ENCODE measurements at places on chromosomes 5 and 9. TPM values are rescaled to one million over a fixed set of nuclear protein-coding genes. Genes with fewer than 3 reads are reported as not detected.

DNA sequence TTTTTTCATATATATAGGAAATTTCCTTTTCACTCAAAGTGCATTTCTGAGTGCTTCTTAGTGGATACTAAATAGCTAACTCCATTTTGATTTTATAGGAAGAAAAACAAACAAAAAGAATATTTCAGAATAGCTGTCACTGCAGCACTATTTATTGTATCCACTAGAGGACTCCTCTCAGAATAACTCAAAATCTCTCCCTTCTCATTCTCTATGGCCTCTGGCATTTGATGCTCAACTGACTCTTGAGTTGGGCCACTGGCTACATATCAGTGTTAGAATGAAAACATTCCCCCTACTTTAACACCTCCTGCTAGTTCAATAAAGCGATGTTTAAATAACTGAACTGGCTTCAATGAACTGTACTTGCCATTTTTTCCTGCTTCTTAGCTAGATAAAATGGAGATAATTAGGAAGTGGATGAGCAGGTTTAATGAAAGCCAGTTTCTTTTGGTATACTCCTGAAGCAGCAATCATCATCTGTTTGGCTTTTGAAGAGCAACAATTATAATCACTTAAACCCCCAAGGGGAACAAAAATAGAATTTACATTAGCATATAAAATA is 16.6 kb upstream of the ELAVL2 start:
- H3K27ac ChIP-seq = no peak overlapping the region
- no peak overlapping the region for H3K4me3 ChIP-seq
- H3K27me3 ChIP-seq = peaks cover 8% of the 10 kb centered on the region

DNA sequence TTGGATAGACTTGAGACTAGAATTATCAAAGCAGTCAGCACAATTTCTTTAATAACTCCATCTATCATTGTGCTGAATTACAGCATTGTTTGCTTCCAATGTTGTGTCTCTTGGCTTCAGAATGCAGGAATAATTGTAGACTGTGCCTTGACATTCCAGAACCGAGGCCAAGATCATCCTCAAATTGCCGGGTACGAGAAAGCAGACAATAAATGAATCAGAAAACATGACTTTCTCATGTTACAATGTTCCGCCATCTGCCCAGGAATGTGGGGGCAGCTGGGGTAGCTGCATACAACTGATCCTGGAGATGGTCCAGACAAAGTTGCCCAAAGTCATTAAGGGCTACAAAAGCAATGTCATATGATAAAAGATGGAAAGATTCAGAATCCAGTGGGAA is 206.2 kb upstream of the SGCD start:
- no peak overlapping the region for H3K27ac ChIP-seq
- no peaks in the 10 kb centered on the region for H3K4me1 ChIP-seq
- no peaks in the 10 kb centered on the region for H3K36me3 ChIP-seq
- H3K27me3 ChIP-seq = no peaks in the 10 kb centered on the region

GRCh38 chr9:22913026-22913425 is 466.4 kb downstream of the DMRTA1 start:
- no peak for DNase-seq
- H3K27ac ChIP-seq = no peak overlapping the region
- no peaks in the 10 kb centered on the region for H3K27me3 ChIP-seq
- no peaks in the 10 kb centered on the region for H3K4me1 ChIP-seq
- H3K4me3 ChIP-seq = no peak overlapping the region

- no peak for DNase-seq
- H3K27me3 ChIP-seq = no peaks in the 10 kb centered on the region
- H3K4me1 ChIP-seq = no peaks in the 10 kb centered on the region
- H3K4me3 ChIP-seq = no peak overlapping the region
- H3K27ac ChIP-seq = no peak overlapping the region
- H3K36me3 ChIP-seq = no peaks in the 10 kb centered on the region
These were observed 902.3 kb upstream of the DMAC1 start for GRCh38 chr9:8701904-8702303.

DNA sequence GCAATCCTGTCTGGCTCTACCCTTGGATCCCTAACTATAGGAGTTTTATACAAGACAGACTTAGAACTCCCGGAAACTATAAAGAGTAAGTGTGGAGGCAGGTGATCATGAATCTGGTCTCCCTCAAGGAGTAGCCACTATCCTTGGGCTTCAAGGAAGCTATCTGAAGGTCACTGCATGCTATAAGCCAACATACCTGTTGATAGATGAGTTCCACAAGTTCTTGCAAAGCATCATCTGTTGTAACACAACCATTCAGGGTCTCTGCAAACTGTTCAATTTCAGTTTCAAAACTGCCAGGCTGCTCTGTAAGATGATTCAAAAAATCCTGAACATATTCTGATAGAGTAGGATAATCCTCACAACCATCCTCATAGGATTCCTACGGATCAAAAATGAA is 9.3 kb downstream of the PAIP1 start:
- no peaks in the 10 kb centered on the region for H3K4me1 ChIP-seq
- H3K27me3 ChIP-seq = no peaks in the 10 kb centered on the region
- peaks cover 91% of the 10 kb centered on the region for H3K36me3 ChIP-seq
- no peak overlapping the region for H3K27ac ChIP-seq
- no peak overlapping the region for H3K4me3 ChIP-seq
- DNase-seq = no peak

DNA sequence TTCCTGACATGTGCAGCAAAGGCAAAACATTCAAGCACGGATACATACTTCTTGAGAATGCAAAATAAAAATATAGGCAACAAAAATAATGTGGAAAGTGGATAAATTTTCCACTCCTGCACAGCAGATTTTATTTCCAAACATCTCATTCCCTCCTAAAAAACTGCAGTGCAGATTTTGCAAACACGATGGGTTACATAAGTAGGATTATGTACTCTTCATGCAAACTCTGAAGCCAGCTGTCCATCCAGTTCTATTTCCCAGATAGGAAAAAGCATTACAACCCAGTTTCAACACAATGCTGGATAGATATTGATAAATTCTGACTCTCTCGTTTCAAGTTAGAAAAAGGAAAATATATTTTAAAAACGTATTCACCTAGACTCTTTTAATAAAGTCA is 52.7 kb upstream of the CCNG1 start:
- H3K4me3 ChIP-seq = no peak overlapping the region
- no peaks in the 10 kb centered on the region for H3K27me3 ChIP-seq
- H3K4me1 ChIP-seq = peaks cover 14% of the 10 kb centered on the region
- no peaks in the 10 kb centered on the region for H3K36me3 ChIP-seq
- no peak overlapping the region for H3K27ac ChIP-seq
- DNase-seq = no peak

DNA sequence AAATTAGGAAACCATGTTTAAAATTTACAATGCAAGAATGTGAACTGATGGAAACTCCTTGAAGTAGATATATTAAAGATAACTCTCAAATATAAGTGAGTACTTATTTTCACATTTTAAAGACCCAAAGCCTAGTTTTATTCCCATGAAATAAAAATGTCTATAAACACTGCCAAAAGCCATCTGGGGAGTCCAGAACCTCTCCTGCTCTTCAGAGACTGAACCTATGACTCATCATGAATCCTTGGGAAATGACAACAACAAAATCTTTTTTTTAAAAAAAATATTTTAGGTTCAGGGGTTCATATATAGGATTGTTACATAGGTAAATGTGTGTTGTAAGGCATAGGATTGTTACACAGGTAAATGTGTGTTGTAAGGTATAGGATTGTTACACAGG is 33.8 kb upstream of the FYB1 start:
- no peaks in the 10 kb centered on the region for H3K36me3 ChIP-seq
- H3K27ac ChIP-seq = no peak overlapping the region
- H3K4me3 ChIP-seq = no peak overlapping the region
- H3K4me1 ChIP-seq = no peaks in the 10 kb centered on the region

GRCh38 chr5:125575891-125576505 is 829.6 kb upstream of the ZNF608 start:
- no peaks in the 10 kb centered on the region for H3K36me3 ChIP-seq
- H3K27me3 ChIP-seq = no peaks in the 10 kb centered on the region
- H3K4me3 ChIP-seq = no peak overlapping the region
- H3K27ac ChIP-seq = peak overlapping the region; percentile 33

DNA sequence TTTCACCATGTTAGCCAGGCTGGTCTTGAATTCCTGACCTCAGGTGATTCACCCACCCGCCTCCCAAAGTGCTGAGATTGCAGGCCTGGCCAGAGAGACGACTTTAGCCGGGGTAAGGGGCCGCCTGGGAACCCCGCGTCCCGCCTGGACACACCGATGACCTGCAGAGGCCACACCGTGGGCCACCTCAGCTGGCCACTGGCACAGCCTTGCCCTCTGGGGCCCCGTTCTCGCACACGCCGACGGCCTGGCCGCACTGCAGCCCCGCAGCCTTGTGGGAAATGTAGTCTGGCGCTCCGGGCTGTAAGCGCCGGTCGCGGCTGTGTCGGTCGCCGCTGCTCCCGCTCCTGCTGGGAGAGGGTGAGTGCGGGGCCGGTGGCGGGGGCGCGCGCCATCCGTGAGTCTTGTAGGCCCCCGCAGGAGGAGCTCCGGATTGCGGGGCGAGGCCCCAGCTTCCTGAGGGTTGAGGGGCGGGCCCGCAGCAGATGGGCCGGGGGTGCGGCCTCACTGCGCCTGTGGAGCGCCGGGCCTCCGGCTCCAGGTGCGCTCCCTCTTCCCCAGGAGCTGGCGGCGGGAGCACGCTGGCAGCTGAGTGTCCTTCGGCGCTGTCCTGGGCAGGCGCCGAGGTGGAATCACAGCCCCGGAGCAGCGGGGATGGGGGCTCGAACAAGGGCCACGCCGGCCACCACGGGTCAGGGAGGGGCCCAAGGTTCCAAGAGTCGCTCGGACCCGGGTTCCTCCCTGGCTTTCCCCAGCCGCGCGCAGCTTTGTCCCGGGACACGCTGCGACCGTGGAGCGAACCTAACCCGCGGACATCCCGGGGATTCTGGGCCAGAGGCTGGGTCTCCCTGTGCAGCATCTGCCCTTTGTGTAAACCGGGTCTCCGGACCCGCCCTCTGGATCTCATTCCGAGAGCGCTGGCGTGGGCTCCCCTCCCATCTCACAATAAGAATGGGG is at the start of gene ZFP2:
ZFP2 (plus strand) TSS at position 299 of the 957 bp plus-strand sequence. CDS start 35,401 bp downstream, outside the sequence.
- peak within 1 kb of the TSS; percentile 88 for H3K4me3 ChIP-seq
- no peaks in the 10 kb centered on the region for H3K27me3 ChIP-seq
- DNase-seq = peak; percentile 91
- H3K27ac ChIP-seq = peak within 1 kb of the TSS; percentile 60

- no peaks in the 10 kb centered on the region for H3K4me1 ChIP-seq
- H3K27me3 ChIP-seq = no peaks in the 10 kb centered on the region
- no peak overlapping the region for H3K4me3 ChIP-seq
- H3K36me3 ChIP-seq = no peaks in the 10 kb centered on the region
- no peak overlapping the region for H3K27ac ChIP-seq
These were observed 33.3 kb upstream of the SPATA31D4 start for GRCh38 chr9:81894891-81895290.

GRCh38 chr5:177382423-177383029 is 1.7 kb upstream of the SLC34A1 start:
- no peaks in the 10 kb centered on the region for H3K27me3 ChIP-seq
- H3K4me3 ChIP-seq = no peak overlapping the region
- peak; percentile 85 for DNase-seq
- no peak overlapping the region for H3K27ac ChIP-seq
- H3K36me3 ChIP-seq = no peaks in the 10 kb centered on the region
- H3K4me1 ChIP-seq = no peaks in the 10 kb centered on the region

- H3K4me3 ChIP-seq = no peak overlapping the region
- H3K27me3 ChIP-seq = no peaks in the 10 kb centered on the region
- no peaks in the 10 kb centered on the region for H3K36me3 ChIP-seq
- DNase-seq = no peak
- H3K4me1 ChIP-seq = no peaks in the 10 kb centered on the region
These were observed 445.8 kb upstream of the RIOK2 start for GRCh38 chr5:97628807-97629206.

DNA sequence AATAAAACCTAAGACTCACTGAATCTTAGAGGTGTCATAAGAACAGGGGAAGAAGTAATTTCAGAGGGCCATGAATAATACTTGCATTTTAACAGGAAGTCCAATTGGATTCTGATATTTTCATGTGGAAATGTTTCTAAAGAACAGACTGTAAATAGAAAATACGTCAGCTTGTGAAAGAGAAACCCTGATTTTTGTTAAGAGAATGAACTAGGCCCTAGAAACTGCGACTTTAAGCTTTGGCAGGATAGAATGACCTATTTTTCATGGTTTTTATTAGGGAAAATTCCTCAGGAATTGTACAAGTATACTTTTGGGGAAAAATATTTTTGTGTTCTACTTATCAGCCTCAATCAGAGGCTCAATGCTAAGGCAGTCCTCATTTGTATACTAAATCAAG is 215.5 kb upstream of the ACTBL2 start:
- H3K27me3 ChIP-seq = no peaks in the 10 kb centered on the region
- H3K4me3 ChIP-seq = no peak overlapping the region
- no peak overlapping the region for H3K27ac ChIP-seq
- peaks cover 5% of the 10 kb centered on the region for H3K4me1 ChIP-seq
- no peaks in the 10 kb centered on the region for H3K36me3 ChIP-seq

GRCh38 chr5:54860321-54860720 is 125.1 kb downstream of the ESM1 start:
- DNase-seq = no peak
- peaks cover 12% of the 10 kb centered on the region for H3K27me3 ChIP-seq
- no peaks in the 10 kb centered on the region for H3K36me3 ChIP-seq
- no peaks in the 10 kb centered on the region for H3K4me1 ChIP-seq
- H3K27ac ChIP-seq = no peak overlapping the region

- no peak for DNase-seq
- H3K27ac ChIP-seq = no peak overlapping the region
- H3K36me3 ChIP-seq = no peaks in the 10 kb centered on the region
- H3K27me3 ChIP-seq = no peaks in the 10 kb centered on the region
- H3K4me1 ChIP-seq = peaks cover 11% of the 10 kb centered on the region
These were observed 52.5 kb downstream of the NR3C1 start for GRCh38 chr5:143350751-143351602.

SLC1A1 gene
- 5.5 TPM for total RNA-seq

CXCL14 gene
- total RNA-seq = 0.44 TPM

FCN2 gene
- total RNA-seq = not detected

SLC28A3 gene
- not detected for total RNA-seq

ARL14EPL gene
- not detected for total RNA-seq

LHX3 gene
- total RNA-seq = not detected

TTF1 gene
- 21.1 TPM for total RNA-seq

OR13C9 gene
- total RNA-seq = not detected

OTP gene
- not detected for total RNA-seq

Data from endodermal cell (in vitro differentiated cells).